ENCODE measurements at places on chromosomes 3 and 15.

DNA sequence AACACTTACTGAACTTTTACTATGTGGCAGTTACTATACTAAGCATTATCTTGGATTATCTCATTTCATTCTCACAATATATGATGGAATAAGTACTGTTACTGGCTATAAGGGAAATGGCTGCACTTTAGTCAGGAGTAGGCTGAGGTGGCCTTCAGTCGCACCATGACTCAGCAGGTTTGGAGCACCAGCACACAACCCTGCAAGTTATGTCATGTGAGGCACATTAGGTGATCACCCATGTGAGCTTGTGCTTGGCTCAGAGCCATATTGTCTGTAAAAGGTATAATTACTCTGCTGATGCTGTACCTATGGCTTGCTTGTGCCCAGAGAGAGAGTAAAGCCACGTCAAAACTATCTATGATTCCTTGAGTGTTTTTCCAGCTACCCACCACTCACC lies 54.1 kb upstream of the TIPARP start:
- no peaks in the 10 kb centered on the region for H3K36me3 ChIP-seq
- no peaks in the 10 kb centered on the region for H3K27me3 ChIP-seq
- H3K27ac ChIP-seq = no peak overlapping the region
- no peak for DNase-seq
- no peak overlapping the region for H3K4me3 ChIP-seq
- H3K4me1 ChIP-seq = no peaks in the 10 kb centered on the region

DNA sequence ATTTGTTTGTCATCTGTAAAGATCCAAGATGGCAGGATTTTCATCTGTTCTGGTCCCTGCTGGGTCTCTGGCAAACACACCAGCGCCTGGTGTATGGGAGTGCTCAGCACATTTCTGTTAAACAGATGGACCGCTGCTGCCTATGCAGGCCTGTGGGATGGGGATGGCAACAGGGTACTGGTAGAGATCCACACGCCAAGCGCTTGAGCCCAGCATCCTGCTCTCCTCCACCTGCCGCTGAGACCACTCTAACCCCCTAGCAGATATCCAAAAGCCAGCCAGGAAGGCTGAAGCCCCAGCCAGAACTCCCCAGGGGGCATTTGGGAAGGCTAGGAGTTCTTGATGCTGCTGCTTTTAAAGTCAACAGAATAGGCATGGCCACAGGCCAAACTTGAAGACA lies 31.7 kb downstream of the ZNF445 start:
- H3K27me3 ChIP-seq = no peaks in the 10 kb centered on the region
- no peaks in the 10 kb centered on the region for H3K36me3 ChIP-seq

DNA sequence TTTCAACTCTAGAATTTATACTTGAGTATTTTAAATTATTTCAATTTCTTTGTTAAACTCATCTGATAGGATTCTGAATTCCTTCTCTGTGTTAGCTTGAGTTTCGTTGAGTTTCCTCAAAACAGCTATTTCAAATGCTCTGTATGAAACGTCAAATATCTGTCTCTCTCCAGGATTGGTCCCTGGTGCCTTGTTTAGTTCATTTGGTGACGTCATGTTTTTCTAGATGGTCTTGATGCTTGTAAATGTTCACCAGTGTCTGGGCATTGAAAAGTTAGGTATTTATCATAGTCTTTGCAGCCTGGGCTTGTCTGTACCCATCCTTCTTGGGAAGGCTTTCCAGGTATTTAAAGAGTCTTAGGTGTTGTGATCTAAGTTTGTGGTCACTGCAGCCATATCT lies 151.1 kb downstream of the KCNAB1 start:
- no peak for DNase-seq
- no peaks in the 10 kb centered on the region for H3K27me3 ChIP-seq
- H3K36me3 ChIP-seq = no peaks in the 10 kb centered on the region
- no peaks in the 10 kb centered on the region for H3K4me1 ChIP-seq
- H3K4me3 ChIP-seq = no peak overlapping the region

- no peaks in the 10 kb centered on the region for H3K27me3 ChIP-seq
- no peaks in the 10 kb centered on the region for H3K36me3 ChIP-seq
- H3K27ac ChIP-seq = no peak overlapping the region
- no peak overlapping the region for H3K4me3 ChIP-seq
- DNase-seq = no peak
Observed at GRCh38 chr15:93047621-93048425, 41.2 kb downstream of the RGMA start.

GRCh38 chr3:178060407-178060806 lies 475.8 kb upstream of the KCNMB2 start:
- peak; percentile 50 for DNase-seq
- H3K4me1 ChIP-seq = peaks cover 21% of the 10 kb centered on the region
- no peaks in the 10 kb centered on the region for H3K27me3 ChIP-seq
- no peaks in the 10 kb centered on the region for H3K36me3 ChIP-seq
- no peak overlapping the region for H3K4me3 ChIP-seq
- peak overlapping the region; percentile 62 for H3K27ac ChIP-seq

- DNase-seq = no peak
- H3K4me3 ChIP-seq = no peak overlapping the region
- no peak overlapping the region for H3K27ac ChIP-seq
- no peaks in the 10 kb centered on the region for H3K36me3 ChIP-seq
Observed at GRCh38 chr15:45274636-45275380, 22.8 kb downstream of the SLC28A2 start.

DNA sequence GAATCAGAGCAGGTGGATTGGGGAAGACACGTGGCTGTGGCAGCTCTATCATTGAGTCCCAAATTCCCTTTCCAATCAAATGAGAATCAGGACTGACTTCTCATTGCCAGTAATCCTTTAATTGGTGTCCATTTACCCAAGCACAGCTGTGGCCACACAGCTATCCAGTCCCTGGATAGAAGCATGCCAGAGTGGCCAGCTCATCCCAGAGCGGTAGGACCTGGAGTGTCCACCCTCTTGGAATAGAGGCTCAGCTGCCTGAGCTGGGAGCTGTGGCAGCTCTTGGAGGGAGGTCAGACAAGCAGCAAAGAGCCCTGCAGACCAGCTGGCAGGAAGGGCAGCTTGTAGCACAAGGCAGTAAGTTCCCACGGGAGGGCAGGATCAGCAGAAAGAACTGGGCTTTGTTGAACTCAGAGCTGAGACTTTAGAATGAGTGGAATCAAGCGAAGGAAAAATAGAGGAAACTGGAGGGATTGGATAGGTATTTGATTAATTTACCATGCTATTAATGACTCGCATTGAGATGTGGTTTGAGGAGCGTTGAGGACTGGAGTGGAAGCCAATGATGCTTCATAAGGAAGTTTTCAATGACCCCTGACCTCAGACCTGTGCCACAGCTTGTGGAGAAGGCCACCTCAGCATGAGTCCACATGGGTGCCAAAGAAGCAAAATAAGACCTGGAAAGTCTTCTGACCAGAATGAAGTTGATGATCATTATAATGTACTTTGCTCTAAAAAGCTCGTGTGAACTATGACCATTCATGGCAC lies 6.9 kb upstream of the ALPK3 start:
- H3K27ac ChIP-seq = no peak overlapping the region
- DNase-seq = no peak
- H3K27me3 ChIP-seq = no peaks in the 10 kb centered on the region
- H3K4me1 ChIP-seq = no peaks in the 10 kb centered on the region

DNA sequence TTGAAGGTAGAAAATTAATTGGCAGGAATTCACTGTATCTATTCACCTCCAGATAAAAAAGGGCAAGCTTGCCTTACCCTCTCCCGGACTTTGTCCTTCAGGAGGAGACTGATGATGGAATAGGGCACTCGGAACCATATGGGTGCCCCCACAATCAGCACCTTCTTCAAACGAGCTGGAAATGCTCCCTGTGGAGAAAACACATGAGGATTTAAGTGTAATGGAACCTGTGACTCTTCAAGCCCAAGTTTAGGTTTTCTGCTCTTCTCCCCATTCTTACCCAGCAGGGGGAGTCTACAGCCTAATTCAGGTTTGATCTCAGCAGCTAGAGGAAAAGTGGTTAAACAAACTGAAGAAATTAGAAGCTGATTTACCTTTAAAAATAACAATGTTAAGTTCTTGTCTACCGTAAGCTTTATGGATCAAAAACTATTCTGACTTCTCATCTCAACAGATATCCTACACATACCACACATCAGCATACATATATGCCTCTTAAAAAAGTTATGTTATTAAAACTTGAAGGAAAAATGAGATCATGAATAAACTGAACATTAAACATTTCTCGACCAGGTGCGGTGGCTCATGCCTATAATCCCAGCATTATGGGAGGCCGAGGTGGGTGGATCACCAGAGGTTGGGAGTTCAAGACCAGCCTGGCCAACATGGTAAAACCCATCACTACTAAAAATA lies 57.5 kb upstream of the SIN3A start:
- DNase-seq = peak; percentile 33
- H3K4me3 ChIP-seq = no peak overlapping the region
- H3K36me3 ChIP-seq = no peaks in the 10 kb centered on the region
- H3K27ac ChIP-seq = no peak overlapping the region
- no peaks in the 10 kb centered on the region for H3K4me1 ChIP-seq

DNA sequence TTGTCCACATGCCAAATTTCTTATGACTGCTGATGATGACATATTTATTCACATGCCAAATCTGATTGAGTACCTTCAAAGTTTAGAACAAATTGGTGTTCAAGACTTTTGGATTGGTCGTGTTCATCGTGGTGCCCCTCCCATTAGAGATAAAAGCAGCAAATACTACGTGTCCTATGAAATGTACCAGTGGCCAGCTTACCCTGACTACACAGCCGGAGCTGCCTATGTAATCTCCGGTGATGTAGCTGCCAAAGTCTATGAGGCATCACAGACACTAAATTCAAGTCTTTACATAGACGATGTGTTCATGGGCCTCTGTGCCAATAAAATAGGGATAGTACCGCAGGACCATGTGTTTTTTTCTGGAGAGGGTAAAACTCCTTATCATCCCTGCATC lies 17.3 kb downstream of the B3GNT5 start:
- H3K27me3 ChIP-seq = no peaks in the 10 kb centered on the region
- DNase-seq = no peak
- no peak overlapping the region for H3K27ac ChIP-seq
- H3K4me1 ChIP-seq = no peaks in the 10 kb centered on the region

DNA sequence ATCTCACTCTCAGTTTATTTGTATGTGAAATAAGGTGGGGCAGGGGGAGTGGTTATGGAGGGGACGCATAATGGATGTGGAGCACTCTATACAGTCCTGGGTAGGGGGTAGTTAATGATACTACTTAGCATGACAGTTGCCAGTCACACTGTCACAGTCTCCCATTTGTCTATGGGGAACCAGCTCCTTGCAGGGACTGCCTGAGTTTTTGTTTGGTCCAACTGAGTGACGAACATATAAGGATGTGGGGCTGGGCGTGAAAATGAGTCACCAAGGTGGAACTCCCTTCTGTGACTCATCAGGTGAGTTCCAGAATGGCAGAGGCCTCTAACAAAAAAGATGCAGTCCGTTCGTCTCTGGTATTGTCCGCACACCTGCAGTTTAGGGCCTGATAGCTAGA lies 235.3 kb upstream of the ST8SIA2 start:
- H3K36me3 ChIP-seq = no peaks in the 10 kb centered on the region
- DNase-seq = no peak
- H3K27ac ChIP-seq = no peak overlapping the region
- H3K4me1 ChIP-seq = no peaks in the 10 kb centered on the region
- H3K27me3 ChIP-seq = no peaks in the 10 kb centered on the region

GRCh38 chr3:177530908-177531307 lies 333.6 kb upstream of the TBL1XR1 start:
- no peaks in the 10 kb centered on the region for H3K27me3 ChIP-seq
- peaks cover 9% of the 10 kb centered on the region for H3K4me1 ChIP-seq
- no peak overlapping the region for H3K27ac ChIP-seq
- H3K4me3 ChIP-seq = no peak overlapping the region
- no peak for DNase-seq

DNA sequence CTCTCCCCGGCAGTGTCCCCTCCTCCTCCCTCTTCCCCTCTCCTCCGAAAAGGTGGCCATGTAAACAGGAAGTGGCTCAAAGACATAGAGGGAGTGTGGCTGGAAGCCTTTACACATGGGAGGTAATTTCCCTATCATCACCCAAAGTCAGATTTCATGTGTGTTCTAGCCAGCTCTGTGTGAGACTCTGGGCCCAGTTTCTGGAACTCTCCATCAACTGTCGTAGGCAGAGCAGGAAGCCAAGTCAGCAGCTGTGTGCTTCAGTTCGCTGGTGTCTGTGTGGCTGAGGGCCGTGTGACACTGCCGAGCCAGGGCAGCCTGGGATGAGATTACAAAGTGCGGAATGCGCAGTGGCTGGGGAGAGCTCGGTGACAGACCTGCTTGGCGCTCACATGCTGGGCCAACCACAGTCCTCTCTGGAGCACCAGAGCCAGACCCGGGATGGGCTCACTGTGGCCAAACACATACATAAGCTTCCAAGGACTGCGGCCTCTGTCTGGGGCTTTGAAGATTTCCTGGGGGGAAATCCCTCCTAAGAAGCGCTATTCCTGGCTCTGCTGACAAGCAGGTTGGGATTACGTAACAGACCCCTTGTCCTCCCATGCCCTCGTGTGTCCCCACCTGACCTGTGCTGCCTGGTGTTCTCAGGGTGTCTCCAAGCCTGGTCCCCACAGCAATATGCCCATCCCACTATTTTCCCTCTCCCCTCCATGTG lies 50.7 kb downstream of the UMPS start:
- H3K4me1 ChIP-seq = peaks cover 32% of the 10 kb centered on the region
- H3K4me3 ChIP-seq = no peak overlapping the region
- no peaks in the 10 kb centered on the region for H3K36me3 ChIP-seq
- H3K27me3 ChIP-seq = no peaks in the 10 kb centered on the region

DNA sequence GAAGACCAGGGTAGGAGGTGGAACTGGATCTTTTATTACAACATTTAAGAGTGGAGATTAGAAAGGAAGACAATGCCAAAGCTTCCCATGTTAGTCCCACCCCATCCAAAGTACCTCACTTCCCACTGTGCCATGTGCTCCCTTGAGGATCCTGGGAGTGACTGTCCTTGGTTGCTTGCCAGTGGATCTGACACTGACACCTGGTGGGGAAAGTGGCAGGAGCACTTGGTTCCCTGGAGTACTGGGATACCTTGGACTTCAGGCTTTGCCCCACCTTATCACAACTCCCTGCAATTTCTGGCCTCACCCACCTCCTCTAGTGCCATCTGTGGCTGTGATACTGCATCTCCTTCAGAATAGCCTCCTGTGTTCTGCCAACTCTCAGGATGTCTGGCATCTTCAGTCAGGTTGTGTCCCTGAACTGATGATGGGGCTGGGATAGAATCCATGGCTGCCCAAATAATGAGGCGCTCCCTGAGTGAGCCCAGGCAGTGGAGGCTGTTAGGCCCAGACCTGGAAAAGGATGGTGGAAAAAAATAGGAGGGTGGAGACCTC lies 1.3 kb downstream of the ELL3 start:
- H3K27me3 ChIP-seq = no peaks in the 10 kb centered on the region
- no peak overlapping the region for H3K27ac ChIP-seq
- peaks cover 19% of the 10 kb centered on the region for H3K4me1 ChIP-seq
- no peak overlapping the region for H3K4me3 ChIP-seq
- peaks cover 37% of the 10 kb centered on the region for H3K36me3 ChIP-seq

GRCh38 chr3:150005243-150006112 lies 34.8 kb upstream of the PFN2 start:
- no peaks in the 10 kb centered on the region for H3K27me3 ChIP-seq
- no peaks in the 10 kb centered on the region for H3K4me1 ChIP-seq
- no peak overlapping the region for H3K27ac ChIP-seq
- H3K4me3 ChIP-seq = no peak overlapping the region

Data from adrenal gland (tissue), 19 donors.